KG1 (cell line): ENCODE measurements at places on chromosomes 6 and 20.

DNA sequence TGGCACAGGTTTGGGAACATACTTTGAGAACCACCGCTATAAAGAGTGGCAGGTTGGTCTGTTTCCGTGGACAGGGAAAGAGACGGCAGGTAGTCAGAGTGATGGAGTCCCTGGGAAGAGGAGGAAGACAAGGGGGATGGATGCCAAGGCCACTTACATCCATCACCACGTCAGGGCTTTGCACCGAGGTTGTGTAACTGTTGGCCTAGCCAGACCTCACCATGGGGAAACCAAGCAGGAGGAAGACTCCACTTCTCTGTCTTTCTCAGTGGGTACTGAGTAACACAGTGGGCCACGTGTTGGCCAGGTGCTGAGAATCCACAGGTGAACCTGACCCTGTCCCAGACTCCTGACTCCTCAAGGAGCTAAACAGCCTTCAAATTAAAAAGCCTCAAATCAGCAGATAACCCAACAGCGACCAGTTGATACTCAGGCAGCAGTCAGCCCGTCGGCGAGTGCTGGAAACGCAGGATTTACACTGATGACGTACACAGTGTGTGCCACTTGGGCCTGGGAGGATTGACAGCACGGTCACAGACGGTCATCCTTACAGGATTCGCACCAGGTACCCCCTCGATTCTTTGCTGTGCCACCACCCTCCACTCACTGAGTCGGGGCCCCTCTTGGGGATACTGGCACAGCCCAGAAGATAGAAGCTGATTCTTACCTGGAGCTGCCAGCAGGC lies 134.6 kb upstream of the SNX9 start:
- no peak for DNase-seq

DNA sequence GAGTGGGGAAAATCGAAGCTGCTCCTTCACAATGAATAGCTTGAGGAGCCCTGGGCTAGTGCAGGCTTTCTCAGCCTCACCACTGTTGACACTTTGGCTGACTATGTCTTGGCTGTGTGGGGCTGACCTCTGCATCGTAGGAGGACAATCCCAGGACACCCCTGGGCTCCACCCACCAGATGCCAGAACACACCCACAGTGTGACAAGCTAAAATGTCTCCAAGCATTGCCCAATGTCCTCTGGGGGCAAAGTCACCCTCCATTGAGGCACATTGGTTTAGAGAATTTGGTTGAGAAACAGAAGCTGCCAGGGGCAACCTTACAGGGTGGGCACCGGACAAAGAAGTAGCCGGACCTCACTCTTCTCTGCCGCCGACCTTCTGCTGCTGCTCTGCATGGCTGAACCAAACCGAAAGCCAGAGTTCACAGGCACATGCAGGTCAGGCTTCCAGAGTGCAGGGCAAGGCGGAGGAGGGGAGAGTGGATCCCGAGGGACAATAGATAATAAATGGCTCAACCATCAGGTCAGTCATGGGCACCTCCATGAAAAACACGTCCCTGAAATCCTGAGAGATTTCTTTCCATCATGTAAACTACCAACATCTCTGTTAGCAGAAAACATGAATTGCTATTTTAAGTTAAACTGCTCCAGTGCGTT lies 189.0 kb downstream of the LRFN2 start:
- DNase-seq, result no peak

DNA sequence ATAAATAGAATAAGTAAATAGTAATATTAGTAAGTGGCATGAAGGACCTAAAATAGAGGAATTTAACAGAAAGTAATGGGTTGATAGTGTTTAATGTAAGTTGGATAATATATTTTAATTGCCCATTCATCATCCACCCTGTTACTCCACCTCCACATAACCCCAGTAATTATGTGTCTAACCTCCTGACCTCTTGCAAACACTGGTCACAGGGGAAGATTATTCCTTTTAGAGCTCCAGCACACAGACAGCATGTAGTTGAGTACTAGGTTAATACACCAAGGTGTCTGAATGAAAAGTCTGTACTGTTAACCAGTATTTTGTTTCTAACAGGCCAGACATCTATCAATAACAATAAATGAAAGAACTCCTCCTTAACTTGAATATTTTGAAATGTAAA lies 92.4 kb upstream of the EYS start:
- no peak for DNase-seq

GRCh38 chr20:64110411-64111068 lies 3.2 kb upstream of the NPBWR2 start:
- DNase-seq, result no peak

GRCh38 chr20:6178537-6178936 lies 55.7 kb upstream of the FERMT1 start:
- no peak for DNase-seq

GRCh38 chr6:141451511-141452353 lies 681.0 kb upstream of the GJE1 start:
- no peak for DNase-seq

GRCh38 chr6:134516582-134516981 lies 198.7 kb upstream of the SGK1 start:
- DNase-seq, result no peak

DNA sequence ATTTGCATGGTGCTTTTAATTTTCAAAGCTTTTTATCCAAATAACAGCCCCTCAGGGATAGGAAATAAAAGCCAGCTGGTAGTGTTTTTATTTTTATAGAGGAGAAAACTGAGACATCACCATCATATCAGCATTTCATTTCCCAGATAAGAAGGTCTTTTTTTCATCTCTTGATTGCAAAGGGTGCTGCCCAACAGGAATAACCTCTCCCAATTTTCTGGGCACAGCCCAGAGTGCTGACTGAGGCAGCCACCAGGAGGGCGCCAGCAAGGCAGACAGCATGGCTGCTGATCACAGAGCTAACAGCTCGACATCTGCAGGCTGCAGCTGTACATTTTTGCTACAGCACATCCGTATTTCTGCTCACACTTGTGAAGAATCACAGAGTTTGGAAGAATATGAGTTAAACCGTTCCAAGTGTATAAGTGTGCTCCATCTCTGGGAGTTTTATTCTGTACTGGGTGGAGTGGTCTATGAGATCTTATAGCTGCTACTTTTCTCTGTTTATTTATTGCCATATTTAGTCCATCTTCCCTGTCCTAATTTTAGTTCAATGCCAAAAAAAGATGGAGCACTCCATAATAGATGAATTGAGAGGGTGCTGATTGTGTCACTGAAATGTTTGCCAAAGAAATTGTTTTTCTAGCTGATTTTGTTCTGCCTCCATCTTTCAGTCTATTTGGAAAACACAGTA lies 85.5 kb upstream of the C20orf144 start:
- no peak for DNase-seq

- DNase-seq, result no peak
Observed at GRCh38 chr6:2799936-2800527, 34.8 kb downstream of the WRNIP1 start.

- no peak for DNase-seq
Observed at GRCh38 chr6:68559716-68560115, 75.4 kb upstream of the ADGRB3 start.

DNA sequence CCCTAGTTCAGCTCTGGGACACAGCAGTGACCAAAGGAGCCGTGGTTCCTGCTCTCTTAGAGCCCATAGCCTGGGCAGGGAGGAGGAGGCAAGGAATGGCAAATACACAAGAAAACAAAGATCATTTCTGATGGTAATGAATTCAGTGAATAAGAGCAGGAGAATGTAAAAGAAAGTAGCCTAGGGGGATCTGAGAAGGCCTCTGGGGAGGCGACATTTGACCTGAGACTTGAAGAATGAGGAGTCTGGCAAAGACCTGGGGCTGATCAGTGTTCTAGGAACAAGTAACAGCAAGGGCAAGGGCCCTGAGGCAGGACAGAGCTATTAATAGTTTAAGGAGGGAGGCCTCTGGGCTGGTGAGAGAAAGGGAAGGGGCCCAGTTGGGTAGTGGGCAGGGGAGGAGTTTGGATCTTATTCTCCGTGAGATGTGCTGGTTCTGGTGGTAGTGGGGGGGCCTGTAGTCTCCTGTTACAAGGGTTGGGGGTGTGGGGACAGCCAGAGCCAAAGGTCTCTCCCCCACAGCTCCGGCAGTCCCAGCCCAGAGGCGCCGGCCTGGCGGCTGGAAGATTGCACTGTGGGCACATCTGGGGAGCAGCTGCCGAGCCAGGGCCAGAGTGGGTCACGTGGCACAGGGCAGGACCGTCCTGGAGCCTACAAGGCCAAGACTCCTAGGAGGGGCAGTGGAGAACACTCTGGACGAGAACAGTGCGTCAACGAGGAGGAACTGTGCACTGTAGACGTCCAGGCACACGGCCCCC lies 9.3 kb upstream of the ID1 start:
- DNase-seq, result no peak

DNA sequence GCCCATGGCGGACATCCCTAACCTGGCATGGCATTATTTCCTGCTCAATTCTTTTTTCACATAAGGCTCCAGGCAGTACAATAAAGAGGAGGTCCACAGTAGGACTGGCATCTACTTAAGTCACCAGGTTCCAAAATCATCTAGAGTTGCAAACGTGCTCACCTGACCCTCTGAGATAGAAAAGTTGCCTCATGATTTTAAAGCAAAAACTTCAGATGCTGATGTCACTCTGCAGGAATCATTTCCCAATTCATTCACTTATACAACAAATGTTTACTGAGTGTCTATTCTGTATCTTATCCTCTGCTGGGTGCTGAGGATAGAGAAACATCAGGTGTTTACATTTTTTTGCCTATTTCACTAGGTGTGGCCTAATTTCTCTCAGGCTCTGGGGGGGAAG lies 2.2 kb downstream of the ADGRF4 start:
- DNase-seq, result no peak

GRCh38 chr6:119352001-119352400 lies 2.4 kb upstream of the MAN1A1 start:
- DNase-seq, result no peak

DNA sequence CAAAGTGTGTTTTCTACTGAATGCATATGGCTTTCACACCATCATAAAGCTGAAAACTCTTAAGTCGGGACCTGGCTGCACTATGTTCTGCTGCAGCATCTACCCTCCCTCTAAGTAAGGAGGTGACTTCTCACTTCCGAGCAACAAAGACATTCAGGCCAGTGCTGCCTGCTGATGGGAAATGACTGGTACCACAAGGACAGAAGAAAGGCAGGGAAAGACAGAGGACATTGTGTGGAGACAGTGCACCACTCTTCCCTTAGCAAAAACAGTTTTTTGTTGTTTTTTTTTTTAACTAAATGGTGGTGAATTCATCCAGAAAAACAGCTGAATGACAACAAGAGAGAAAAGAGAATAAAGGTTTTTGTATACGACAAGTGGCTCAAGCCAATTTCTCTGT lies 81.5 kb downstream of the MAP7 start:
- no peak for DNase-seq

DNA sequence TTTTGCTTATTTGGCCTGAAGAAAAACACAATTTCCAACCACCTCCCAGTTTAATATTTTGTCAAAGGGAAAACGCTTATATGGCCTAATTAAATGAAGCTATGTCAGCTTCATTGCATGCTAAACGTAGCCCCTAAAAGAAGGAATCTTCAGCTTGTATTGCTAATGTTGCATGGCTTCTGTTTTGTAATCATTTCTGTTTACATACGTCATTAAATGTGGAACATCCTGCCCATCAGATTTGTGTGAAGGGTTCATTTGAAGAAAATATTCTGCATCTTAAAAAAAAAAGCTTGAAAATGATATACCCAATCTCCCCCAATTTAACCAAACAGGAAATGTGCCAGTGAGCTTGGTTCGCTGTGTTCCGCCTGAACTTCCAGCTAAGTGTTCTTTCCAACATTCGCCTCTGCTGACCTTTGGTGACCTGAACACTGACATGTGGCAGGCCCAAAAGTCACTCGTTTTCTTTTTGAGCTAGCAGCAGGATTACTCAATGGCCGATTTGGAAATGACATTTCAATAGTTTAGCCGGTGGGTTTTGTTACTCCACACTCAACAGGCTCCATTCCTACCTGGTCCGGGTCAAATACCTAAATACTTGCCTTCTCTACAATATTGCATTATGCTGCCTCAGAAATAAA lies 12.7 kb upstream of the SIRT5 start:
- DNase-seq, result no peak

DNA sequence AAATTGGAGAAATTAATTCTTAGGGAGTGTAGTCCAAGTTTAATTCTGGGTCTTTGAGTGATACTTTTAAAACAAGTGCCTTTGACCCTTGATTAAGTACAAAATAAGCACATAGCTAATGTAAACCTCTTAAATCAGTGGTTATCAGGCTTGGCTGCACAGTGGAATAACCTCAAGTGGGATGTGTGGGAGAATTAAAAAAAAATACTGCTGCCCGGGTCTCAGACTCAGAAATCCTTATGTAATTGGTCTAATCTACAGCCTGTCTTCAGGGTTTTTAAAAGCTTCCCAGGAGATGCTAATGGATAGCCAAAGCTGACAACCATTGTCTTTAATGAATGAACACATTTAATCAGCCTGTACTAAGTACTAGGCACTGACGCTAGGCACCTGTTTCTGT lies 28.5 kb upstream of the TMEM14A start:
- no peak for DNase-seq

GRCh38 chr20:1328680-1329330 lies at the start of gene SDCBP2:
Gene SDCBP2, minus strand, starts transcription at chr20:1329139. Its CDS starts 8,723 bp downstream, at chr20:1320416.
- DNase-seq, result no peak

GRCh38 chr6:41470331-41471063 lies 75.7 kb upstream of the FOXP4 start:
- no peak for DNase-seq

DNA sequence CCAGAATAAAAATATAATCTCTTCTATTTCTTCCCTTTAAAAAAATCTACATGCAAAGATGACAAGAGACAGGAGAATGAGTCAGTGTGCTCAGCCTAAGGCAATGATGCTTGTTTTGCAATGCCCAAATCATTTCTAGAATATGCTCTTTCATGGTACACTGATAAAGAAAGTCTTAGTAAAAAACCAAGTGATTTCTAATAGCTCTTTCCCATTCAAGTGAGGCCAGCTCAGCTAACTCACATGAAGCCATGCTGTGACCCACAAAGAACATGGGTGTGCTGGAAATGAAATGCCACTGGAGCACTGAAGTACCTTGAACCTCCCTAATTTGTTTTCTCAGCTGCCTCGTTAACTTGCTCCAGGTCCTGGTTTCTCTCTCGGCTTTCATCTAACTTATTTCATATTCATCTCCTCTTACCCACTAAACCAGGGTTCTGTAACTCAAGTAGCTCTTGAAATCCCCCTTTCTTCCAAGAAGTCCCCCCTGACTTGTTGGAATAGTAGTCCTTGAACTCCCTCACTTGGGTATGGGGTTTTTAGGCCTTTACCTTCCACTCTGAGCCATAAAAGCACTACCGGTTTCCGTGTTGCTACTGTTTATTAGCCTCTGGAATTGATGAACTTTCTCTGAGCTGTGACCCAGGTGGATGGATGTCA lies 92.7 kb downstream of the IRF4 start:
- DNase-seq, result no peak

DNA sequence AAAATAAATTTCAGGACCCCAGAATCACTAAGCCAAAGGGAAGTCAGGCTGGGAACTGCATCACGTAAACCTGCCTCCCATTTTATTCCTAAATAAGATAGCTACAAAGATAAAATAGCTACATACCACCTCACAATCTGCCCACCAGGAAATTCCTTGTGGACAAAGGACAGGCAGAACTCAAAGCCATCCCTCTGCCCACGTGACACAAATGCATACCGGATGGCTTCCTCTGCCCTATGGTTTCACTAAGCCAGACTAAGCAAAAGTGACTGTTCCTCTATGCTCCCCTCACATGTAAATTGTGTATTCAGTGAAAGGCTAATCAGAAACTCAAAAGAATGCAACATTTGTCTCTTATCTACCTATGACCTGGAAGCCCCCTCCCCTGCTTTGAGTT lies 15.0 kb downstream of the MBOAT1 start:
- no peak for DNase-seq
